AG09309 (cell line): ENCODE measurements at places on chromosomes 6 and 20.

DNA sequence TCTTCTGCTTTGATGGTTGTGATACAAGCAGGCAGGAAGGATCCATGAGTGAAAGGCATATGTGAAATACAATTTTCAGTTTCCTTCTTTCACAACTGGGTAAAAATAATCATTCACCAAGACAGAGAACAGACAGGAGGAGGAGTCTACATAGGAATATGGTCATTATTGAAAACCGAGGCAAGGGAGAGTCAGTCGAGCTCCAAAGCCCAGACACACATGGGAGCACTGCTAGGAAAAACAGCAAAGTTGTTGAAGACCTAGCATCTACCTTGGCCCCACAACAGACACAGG, 260.6 kb downstream of the ERMARD start:
- DNase-seq: no peak

DNA sequence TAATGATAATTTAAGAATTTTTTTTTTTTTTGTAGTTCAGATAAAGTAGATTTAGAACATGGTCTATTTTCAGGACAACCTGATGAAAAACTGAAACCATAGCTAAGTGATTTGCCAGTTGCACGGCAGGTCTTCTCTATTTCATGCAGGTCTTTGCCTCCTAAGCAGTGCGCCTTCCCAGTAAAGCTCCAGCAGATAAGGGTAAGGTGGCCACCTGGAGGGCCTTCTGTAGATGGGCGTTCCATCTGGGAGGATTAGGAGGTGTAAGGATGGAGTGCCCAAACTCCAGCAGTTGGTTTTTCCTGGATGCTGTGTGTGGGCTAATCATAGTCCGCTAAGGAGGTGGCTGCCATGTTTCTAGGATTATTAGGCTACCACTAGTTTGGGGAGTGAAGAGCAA, 107.1 kb downstream of the ARID1B start:
- DNase-seq: no peak

DNA sequence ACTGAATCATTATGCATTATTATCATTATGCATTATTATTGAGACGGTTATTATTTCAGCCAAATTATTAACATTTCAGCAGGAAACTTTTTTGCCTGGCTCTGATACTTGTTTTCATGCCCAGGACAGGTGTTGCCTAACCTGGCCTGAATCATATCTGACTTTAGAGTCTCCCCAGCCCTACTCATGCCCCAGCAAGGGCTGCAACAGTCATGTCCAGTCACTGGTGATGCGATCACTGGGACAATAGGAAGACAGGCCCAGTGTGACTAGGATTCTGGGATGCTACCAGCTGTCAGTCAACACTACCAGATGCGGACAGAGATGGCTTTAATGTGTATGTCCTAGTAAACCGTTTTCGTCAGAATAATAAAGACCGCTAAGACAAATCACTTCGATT, 285.0 kb downstream of the KHDC1L start:
- no peak for DNase-seq

DNA sequence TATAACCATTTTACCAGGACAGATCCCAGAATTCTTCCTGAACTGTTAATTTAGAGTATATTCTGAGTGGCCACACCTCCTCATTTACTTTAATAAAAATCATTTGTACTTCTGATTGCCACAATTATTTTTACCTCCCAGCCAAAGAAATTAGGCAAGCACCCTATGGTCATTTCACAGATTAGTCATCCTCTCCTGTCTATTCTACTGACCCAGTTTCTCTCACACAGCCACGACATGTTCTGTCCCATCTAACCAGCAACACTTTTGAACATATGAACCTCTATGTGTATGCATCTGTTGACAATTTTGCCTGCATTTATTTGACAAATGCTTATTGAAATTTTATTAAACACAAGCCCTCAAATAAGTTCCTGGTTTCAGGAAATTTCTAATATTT, 202.6 kb upstream of the STXBP5 start:
- no peak for DNase-seq

- DNase-seq: peak; percentile 94
Measured at GRCh38 chr6:138593124-138593877, 94.0 kb upstream of the NHSL1 start.

- DNase-seq: no peak
Measured at GRCh38 chr20:63261060-63261794, 7.0 kb upstream of the NKAIN4 start.

DNA sequence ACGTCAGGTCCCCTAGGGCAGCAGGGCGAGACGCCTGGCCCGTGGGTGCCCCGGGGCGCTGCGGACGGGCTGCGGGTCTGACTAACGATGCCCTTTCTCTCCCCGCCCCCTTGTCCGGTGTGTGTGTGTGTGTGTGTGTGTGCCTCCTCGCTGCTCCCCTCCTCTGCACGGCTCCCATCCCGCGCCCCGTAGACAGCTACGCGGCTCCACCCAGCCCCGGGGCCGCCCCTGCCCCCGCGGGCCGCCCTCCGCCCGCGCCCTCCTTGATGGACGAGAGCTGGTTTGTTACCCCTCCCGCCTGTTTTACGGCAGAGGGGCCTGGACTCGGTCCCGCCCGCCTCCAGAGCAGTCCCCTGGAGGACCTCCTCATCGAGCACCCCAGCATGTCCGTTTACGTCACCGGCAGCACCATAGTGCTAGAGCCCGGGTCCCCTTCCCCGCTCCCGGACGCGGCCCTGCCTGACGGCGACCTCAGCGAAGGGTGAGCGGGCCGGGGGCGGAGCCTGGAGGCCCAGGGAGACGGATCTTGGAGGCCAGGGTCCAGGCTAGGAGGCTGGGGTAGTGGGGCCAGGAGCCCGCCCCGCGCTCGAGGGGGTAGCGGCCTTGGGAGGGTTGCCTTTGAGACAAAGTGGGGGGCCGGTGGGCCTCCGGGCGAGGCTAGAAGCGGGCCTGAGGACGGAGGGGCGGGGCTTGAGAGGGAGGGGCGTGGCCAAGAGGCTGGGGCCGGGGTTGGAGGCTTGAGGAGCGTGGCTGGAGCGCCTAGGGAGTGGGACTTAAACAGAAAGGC, 5.1 kb downstream of the TP53INP2 start:
- DNase-seq: no peak

- no peak for DNase-seq
Measured at GRCh38 chr6:21773576-21773968, 180.0 kb downstream of the SOX4 start.

DNA sequence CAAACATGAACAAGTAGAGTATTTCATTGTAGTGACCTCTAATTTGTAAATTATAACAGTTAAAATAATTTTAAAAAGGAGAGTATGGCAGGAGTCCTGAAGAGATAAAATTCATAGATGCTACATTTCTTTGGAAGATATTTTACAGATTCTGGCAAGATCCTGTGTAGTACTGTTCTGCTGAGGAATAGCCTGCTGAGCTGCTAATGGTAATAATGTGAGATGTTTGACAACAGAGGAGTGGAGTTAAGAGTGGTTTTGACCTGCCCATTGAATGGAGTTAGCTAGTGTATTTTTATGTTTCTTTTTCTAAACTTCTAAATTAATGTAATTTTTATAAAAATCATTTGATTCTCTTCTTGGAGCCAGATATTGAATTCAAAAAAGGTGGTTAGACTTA, 11.8 kb downstream of the CLVS2 start:
- no peak for DNase-seq

DNA sequence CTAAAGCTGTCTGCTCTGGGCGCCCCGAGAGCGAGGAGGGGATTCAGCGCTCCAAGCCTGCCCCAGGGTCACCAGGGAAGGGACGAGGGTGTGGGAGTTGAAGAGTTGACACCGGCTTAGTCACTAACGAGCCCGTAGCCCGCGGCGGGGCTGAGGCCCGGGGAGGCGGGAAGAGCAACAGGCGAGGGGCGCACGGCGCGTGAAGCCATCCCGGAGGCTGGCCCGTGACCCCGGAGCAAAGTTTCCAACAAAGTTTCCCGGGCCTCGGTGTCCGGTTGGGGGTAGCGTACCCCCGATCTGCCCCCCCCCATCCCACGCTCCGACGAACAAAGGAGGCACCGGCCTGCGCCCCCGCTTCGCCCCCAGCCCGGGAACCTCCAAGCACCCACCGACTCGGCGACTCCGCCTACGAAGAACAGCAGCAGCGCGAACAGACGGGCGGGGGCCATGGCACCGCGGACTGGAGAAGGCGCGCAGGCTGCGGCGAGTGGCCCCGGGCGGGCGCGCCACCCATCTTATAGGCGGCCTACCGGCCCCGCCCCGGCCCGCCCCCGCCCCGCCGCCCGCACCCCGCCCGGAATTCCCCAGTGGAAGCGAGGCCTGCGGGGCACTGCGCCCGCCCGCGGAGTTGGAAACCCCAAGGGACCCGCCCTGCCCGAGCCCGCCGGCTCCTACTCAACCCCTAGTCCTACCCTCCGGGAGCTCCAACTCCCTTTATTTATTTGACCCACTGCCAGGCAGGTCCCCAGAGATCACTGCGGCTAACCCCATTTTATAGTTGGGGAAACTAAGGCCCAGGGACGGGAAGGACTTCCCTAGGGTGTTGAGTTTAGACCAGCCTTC, at the start of gene SDC4:
Gene SDC4 (minus strand): TSS at position 489 of the 843 bp plus-strand sequence. CDS start 40 bp downstream, at position 449.
- no peak for DNase-seq
